Stimulated activated CD4-positive, alpha-beta T cell treated with anti-CD3 and anti-CD28 coated beads, Interleukin-1b, Interleukin-23, amount 100 ng/mL, for 1 hour (primary cell): ENCODE measurements at places on chromosomes 1 and 21.

GRCh38 chr1:47930210-47930840, 66.9 kb downstream of the TRABD2B start:
- DNase-seq, result no peak

DNA sequence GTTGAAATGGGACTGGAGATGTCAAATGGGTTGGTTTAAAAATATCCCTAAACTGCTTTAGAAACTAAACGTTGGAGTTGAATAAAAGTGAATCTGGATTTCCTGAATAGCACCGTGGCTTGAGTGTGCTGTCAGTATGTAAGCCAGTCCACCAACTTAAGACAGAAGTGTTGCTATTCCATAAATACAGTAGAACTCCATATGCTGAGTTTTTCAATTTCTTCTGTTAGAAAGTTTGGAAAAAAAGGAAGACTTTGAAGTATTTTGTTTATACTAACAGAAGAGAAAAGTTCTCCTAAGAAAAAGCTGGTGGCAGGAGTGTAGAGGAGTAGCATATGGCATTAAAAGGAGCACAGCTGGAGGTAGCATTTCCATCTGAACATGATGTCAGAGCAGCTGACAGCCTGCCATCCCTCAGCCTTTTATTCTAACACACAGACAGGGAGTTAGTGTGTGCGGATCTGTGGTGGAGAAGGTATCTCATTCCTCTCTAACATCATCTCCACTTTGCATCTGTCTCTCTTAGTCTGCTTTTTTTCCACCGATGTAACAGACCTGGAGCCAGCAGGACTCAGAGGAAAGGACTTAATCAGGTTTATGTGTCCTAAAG, at the start of gene ZBTB18:
ZBTB18 (plus strand) TSS at position 449 of the 610 bp plus-strand sequence; CDS start at position 598, 149 bp downstream.
- no peak for DNase-seq

- no peak for DNase-seq
These were observed 161.0 kb downstream of the PLXNA2 start for GRCh38 chr1:208083016-208083714.

- DNase-seq, result no peak
These were observed 5.8 kb upstream of the KCNJ15 start for GRCh38 chr21:38250991-38251418.

DNA sequence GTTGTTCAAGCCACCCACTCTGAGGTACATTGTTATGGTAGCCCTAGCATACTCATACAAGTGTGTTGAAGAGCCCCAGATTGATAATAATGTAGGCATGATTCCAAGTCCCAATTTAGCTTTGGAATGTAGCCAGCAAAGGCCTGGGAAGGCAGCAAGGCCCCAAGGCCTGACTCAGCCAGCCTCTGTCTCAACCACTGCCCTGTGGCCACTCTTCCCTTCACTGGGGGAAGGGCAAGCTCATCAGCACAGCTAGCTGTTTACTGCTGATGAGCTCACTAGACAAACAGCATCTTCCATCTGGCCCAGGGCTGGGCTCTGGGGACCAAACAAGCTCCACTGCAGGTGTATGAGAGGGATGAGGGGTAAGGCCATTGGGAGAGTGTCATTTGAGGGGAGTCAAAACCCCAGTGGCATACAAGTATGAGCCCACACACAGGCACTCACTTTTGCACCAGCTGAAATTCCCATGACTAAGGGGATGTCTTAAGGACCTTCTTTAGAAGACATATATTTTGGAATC, 2.2 kb upstream of the IRF6 start:
- DNase-seq, result no peak

DNA sequence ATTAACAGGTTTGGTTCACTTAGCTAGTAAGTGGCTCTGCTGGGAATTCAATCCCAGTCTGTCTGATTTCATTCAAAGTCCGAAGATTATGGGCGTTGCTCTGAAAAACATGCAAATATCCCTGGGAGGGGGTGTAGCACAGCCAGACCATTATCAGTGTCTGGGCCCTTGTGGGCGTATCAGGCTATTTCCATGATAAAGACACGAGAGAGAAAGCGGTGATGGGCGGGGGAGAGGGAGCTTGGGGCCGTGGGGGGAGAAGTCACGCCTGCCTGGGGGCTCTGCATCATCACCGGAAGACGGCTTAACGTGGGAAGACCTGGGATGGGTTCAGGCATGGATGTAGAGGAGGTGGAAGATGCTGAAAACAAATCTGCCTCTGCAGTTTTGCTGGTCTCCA, 25.8 kb downstream of the IL6R start:
- no peak for DNase-seq

GRCh38 chr1:175171036-175171913, 21.3 kb downstream of the KIAA0040 start:
- no peak for DNase-seq

- DNase-seq, result peak; percentile 30
These were observed 148.7 kb downstream of the ZZZ3 start for GRCh38 chr1:77533660-77534305.

DNA sequence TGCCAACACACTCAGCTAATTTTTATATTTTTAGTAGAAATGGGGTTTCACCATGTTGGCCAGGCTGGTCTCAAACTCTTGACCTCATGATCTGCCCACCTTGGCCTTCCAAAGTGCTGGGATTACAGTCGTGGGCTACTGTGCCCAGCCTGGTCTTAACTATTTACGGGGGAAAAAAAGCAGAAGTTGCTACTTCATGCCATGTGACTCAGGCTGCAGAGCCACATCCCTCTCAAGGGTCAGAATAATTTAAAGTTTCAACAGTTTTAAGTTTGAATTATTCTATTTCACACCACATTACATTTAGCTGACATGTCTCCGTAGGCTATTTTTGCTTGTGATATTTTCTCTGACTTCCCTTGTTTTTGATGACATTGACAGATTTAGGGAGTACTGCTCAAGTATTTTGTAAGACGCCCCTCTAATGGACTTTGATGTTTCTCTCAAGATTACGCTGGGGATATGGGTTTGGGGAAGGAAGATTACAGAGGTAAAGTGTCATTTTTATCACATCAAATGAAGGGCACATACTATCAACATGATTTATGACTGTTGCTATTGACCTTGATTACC, 14.6 kb upstream of the AGBL4 start:
- no peak for DNase-seq

DNA sequence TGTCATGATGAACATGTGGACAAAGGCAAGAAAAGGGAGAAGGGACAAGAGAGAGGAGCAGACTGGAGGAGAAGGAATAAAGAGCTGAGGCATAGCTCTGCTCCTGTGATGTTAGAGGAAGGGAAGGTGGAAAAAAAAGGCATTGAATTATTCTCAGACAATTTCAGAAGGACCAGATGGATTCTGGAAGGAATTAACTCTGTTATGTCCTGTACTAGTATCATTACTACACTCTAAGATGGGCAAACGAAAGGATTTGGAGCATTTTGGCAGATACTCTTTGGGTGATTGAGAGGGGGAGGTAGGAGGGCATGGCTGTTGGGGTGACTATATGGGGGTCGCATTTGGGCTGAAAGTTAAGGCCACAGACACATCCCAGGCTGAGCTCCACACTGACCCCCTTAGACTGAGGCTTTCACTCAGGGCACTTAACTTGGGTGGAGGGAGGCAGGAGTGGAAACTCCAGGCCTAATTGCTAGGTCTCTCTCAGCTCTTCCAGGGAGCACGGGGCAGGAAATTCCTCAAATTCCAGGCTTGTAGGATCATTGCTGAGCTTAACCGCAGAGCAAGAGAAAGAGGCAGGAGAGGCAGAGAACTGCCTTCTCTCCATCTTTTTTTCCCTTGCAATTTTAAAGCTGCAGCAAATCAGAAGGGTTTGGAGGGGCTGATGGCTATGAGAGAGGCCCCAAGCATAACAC, 25.9 kb downstream of the KIRREL1 start:
- no peak for DNase-seq

GRCh38 chr1:24325587-24326449, 6.7 kb downstream of the GRHL3 start:
- no peak for DNase-seq

DNA sequence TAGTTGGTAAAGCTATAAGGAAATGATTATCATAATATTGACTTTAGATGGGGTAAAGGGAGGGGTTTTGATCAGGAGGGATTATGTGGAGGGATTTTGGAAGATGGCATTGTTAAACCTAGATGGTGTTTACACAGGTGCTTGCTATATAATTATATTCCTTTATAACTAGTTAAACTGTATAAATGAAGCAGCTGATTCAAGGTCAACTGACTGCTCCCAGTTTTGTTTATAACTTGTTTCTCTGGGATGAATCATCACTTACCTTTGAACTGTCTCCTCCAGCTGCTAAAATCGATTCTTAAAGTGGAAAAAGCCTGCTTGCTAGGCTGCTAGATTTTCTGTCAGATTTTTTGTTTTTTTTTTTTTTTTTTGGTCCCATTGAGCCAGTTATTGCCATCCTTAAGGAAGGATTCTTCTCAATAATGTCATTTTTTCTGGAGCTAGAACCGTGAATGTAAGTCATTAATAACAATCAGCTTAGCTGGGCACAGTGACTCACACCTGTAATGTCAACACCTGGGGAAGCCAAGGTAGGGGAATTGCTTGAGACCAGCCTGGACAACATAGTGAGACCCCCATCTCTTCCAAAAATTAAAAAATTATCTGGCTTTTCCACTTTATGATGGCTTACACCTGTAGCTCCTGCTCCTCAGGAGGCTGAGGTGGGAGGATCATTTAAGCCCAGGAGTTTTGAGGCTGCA, 153.2 kb downstream of the PIK3R3 start:
- DNase-seq, result no peak

DNA sequence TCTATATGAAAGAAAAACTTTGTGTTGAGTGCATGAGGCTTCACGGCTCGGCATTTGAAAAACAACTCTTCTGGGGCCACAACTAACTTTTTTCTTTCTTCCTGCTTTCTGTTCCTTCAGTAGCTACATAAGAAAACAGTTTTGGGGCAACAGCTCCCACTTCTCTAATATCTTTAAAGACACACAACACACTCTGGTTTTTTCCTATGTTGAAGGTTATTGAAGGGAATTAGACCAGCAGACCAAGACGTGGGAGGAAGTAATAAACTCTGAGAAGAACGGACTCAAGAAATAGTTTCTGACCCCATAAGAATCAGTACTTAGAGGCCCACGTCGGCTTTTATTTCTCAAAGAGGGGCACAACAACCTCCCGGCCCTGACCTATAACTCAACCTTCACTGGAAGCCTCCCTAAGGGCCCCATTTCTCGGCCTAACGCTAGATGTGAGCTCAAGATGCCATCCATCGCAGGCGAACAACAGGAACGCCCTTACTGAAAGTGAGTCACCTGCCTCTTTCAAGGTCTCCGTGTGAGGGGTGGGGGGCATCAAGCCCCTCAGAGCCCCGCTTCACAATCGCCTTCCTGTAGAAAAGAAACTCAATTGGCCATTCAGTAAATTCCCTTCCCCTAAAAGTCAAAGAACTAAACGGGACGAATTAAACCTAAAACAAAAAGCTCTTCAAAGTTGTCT, 844 bp downstream of the ZMYM6 start:
- no peak for DNase-seq

DNA sequence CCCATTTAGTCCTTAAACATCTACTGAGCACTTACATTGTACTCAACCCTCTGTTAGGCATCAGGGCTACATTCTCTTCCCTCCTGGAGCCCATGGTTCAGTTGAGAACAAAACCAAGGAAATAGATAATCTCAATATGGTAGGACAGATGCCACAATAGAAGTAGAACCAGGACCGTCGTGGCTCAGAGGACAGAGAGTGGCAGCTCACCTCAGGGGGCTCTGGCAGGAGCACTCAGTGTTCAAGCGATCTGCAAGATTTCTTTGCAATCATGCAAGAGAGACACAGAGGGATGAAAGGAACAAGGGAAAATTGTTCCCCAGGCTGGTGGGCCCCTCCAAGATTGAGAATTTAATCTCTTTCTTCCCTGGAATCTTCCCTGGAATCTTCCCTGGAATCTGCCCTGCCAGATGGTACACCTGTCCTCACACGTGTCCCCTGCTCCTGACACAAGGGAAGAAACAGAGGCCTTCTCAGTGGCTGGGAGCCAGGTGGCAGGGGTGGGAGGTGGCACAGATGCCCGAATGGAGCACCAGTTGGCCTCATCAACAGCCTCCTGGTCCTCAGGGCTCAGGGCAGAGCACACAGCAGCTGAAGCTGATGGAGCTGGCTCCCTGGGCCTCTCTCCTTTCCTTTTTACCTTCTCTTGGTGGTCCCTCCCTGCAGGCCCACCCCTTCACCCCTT, 135.4 kb downstream of the PLXNA2 start:
- DNase-seq, result no peak
